Epithelial cell of alveolus of lung (primary cell): ENCODE measurements at places on chromosomes 2 and 18. TPM values are rescaled to one million over a fixed set of nuclear protein-coding genes. Genes with fewer than 3 reads are reported as not detected.

TXNDC2 gene
- total RNA-seq = 0.64 TPM in 1 of 2 replicates, not detected in the other

STK11IP gene
- total RNA-seq = 15.4 and 15.7 TPM in 2 replicates

MSTN gene
- not detected in 2 replicates for total RNA-seq

CPO gene
- not detected in 2 replicates for total RNA-seq

THSD7B gene
- 0.13 TPM in 1 of 2 replicates, not detected in the other for total RNA-seq

RDH14 gene
- 21.3 and 27.7 TPM in 2 replicates for total RNA-seq

TEKT4 gene
- total RNA-seq = not detected in 2 replicates

SERPINB12 gene
- not detected in 2 replicates for total RNA-seq

PAIP2B gene
- 0.52 and 1.0 TPM in 2 replicates for total RNA-seq

FAM228A gene
- total RNA-seq = 0.08 and 0.39 TPM in 2 replicates

C2orf66 gene
- 0.24 TPM in 1 of 2 replicates, not detected in the other for total RNA-seq

SH3RF3 gene
- total RNA-seq = 21.8 and 24.6 TPM in 2 replicates

RBM44 gene
- total RNA-seq = 0.08 TPM in 1 of 2 replicates, not detected in the other

MEP1B gene
- total RNA-seq = not detected in 2 replicates

SCN1A gene
- not detected in 2 replicates for total RNA-seq

BOLL gene
- 0.08 TPM in 1 of 2 replicates, not detected in the other for total RNA-seq

RPL37A gene
- total RNA-seq = 2,101 and 2,585 TPM in 2 replicates

DQX1 gene
- total RNA-seq = 0.39 TPM in 1 of 2 replicates, not detected in the other

GAREM2 gene
- total RNA-seq = 1.6 and 1.9 TPM in 2 replicates

PLGLB2 gene
- 0.32 TPM in 1 of 2 replicates, not detected in the other for total RNA-seq

FMNL2 gene
- total RNA-seq = 16.4 and 17.1 TPM in 2 replicates

ARHGEF33 gene
- under 0.01 and 1.4 TPM in 2 replicates for total RNA-seq

RNF152 gene
- 10.0 and 11.6 TPM in 2 replicates for total RNA-seq

RUFY4 gene
- total RNA-seq = not detected in 2 replicates

ARHGEF4 gene
- 2.3 and 7.4 TPM in 2 replicates for total RNA-seq

MYOM1 gene
- 0.13 and 0.48 TPM in 2 replicates for total RNA-seq

GALNT13 gene
- under 0.01 and 0.78 TPM in 2 replicates for total RNA-seq

TIGD1 gene
- 1.9 and 5.2 TPM in 2 replicates for total RNA-seq

ITM2C gene
- total RNA-seq = 194 and 311 TPM in 2 replicates

SCYGR4 gene
- not detected in 2 replicates for total RNA-seq

GKN1 gene
- total RNA-seq = not detected in 2 replicates

HOXD9 gene
- not detected in 2 replicates for total RNA-seq

PRKAG3 gene
- 0.40 TPM in 1 of 2 replicates, not detected in the other for total RNA-seq

ERBB4 gene
- under 0.01 TPM in 1 of 2 replicates, not detected in the other for total RNA-seq

ADGRF3 gene
- not detected in 2 replicates for total RNA-seq

CYP1B1 gene
- 112 and 177 TPM in 2 replicates for total RNA-seq

CIB4 gene
- not detected in 2 replicates for total RNA-seq

ING5 gene
- 16.2 and 21.1 TPM in 2 replicates for total RNA-seq

SCN2A gene
- 0.08 and 0.26 TPM in 2 replicates for total RNA-seq

AGXT gene
- total RNA-seq = not detected in 2 replicates

ADD2 gene
- 0.88 and 1.4 TPM in 2 replicates for total RNA-seq

EDAR gene
- total RNA-seq = not detected in 2 replicates

RAX gene
- total RNA-seq = not detected in 2 replicates

ZEB2 gene
- 29.0 and 112 TPM in 2 replicates for total RNA-seq

HAAO gene
- total RNA-seq = 2.7 and 7.3 TPM in 2 replicates

KLHL41 gene
- total RNA-seq = 0.13 and 5.7 TPM in 2 replicates

SCN3A gene
- under 0.01 TPM in 1 of 2 replicates, not detected in the other for total RNA-seq
